Kidney capillary endothelial cell (primary cell): ENCODE measurements at places on chromosomes 11 and 22.

GRCh38 chr11:47860536-47860935, 12.4 kb upstream of the NUP160 start:
- no peak for DNase-seq

GRCh38 chr11:120494595-120494994, 17.0 kb upstream of the GRIK4 start:
- no peak for DNase-seq

GRCh38 chr11:116217006-116217405, 555.8 kb downstream of the BUD13 start:
- peak; percentile 44 for DNase-seq

- DNase-seq = no peak
These were observed 17.9 kb upstream of the TRMU start for GRCh38 chr22:46317646-46318045.

DNA sequence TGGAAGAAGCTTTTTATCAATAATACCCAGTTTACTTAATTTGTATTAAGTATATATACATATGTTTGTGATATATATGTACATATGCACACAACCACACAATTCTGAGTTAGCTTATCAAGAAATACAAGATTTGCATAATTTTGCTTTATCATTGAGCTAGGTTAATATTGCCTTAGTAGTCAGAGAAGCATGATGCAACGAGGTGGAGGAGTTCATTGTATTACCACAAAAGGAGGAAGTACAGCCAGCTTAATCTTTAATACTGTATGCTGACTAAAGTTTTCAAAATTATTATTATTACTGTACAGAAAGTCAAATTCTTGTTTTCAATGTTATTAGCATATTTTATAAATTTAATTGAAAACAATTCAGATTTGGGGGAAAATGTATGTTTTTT, 278.4 kb upstream of the PDGFD start:
- no peak for DNase-seq

GRCh38 chr11:114738954-114739353, 60.6 kb downstream of the NXPE2 start:
- peak; percentile 42 for DNase-seq

GRCh38 chr11:120867024-120867423, 156.9 kb upstream of the TBCEL start:
- no peak for DNase-seq

DNA sequence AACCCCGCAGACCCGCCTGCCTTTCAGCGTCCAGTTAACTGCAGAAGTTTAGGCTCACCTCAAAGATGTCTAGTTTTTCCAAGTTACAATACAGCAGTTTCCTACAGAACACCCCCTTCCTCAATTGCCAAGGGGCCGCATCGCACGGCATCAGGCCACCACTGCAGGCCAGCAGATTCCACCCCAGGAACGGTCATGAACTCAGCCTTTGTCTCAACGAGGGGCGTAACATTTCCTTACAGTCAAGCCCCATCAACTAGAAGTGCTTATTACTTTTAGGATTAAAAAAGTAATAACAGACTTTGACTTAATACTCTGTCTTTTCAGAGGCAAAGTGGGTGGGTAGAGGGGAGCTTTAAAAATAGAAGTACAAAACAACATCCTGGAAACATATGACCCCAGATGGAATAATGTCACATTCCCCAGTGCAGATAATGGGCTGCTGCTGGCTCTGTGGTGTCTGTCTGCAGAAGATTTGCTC, 36.3 kb downstream of the PPP2R1B start:
- DNase-seq = no peak

GRCh38 chr22:44342347-44342956, 29.7 kb upstream of the SHISAL1 start:
- no peak for DNase-seq

- no peak for DNase-seq
These were observed 18.4 kb downstream of the TTC12 start for GRCh38 chr11:113332638-113333329.

DNA sequence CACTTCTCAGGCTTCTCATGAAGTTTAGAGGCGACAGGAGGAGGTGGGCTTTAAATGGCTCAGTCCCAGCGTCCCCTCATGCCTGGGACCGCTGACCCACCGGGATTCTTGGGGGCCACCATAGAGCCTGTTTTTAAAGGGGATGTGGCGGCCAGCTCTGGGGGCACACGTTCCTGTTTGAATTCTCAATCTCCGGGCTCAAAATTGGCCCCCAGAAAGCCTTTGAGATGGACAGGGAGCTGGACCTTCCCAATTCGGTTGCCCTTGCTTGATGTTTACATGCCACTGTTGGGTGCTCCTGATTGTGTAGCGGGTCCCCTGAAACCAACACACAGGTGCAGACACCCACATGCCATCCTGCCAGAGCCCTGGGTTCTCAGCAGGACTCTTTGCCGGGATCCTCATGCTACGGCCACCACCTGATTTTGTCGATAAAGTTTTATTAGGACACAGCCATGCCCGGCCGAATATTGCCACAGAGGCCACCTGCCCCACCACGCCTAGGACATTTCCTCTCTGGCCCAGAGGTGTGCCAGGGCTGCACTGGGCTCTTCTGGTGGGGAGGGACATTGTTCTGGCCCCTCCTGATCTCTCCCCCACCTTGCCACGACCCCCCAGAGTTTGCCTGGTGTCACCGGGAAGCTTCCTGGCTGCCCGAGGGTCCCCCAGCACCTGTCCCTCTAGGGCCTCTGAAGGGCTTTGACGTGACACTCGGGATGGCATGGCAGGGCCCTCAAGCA, 71.6 kb downstream of the KCNQ1 start:
- DNase-seq = no peak
